ENCODE measurements at places on chromosomes 2 and 18. TPM values are rescaled to one million over a fixed set of nuclear protein-coding genes. Genes with fewer than 3 reads are reported as not detected.

DNA sequence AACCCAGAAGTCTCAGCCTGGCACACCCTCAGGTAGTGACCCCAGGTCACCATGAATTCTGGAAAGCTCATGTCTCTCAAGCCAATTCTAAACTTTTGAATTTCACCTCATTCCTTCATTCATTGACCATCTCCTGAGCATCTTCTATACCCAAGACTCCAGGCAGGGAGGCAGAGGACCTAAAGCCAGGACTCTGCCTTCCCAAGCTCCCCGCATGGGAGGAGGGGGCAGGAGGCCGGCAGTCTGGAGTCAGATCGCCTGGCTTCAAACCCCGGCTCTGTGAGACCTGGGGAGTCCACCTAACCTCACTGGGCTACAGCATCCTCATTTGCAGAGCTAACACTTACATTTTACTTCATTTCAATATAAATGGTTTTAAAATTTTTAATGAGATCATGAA is 59.0 kb downstream of the SMAD7 start:
- peak; percentile 54 for DNase-seq

- DNase-seq = no peak
Measured at GRCh38 chr2:45237850-45238542, 228.7 kb upstream of the SIX2 start.

The MGAT4A gene
- 2.1 TPM for total RNA-seq

DNA sequence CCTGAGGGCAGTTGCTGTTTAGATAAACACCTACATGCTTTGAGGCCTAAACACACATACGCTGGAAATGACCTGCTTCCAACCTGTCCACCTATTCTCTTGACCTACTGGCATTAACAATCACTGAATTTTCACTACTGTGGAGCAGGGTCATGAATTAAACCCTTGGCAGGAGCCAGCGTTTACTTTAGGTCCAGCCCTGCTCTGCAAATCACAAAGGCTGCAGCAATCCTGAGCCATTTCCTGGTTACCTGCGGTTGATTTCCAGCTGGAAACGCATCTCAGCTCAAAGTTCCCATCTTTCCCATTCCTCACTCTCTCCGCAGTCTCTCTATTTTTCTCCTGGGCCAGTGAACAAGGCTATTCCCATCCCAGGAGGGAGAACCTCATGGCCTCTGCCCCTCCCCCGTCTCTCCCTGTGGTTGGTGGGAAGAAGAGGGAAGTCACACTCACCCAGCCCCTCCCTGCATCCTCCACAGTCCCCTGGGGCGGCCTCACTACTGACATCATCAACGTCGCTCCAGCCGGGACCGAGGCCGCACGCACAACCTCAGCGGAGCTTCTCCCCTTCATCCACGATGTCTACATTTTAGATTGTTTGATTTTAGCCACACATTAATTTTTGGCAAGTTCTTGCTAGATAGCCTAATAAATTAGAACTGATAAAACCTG is 84.5 kb upstream of the SNTG2 start:
- no peak for DNase-seq

DNA sequence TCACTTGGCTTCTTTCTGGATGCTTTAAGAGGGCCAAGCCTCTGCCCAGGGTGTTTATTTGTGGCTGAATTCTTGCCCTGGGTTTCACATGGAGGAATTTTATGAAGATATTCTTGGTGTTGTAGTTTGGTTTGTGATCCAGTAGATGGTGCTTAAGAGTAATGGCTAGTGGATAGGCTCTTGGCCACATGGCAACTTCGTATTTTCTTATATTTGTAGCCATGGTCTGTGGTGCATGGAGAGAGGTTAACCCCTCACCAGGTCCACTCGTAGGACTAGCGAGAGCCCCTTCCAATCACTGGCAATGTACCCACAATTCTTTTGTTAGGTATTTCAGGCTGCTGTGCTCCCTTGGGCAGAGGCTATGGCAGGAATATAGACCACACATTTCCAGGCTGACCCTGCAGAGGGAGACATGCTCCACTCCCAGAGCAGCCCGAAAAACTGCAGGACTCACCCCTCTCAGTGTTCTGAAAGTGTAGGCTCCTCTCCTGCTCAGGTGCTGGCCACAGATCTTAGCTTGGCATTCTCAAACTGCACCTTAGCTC is 582.1 kb upstream of the SETBP1 start:
- no peak for DNase-seq

The ARPC2 gene
- total RNA-seq = 424 TPM

DNA sequence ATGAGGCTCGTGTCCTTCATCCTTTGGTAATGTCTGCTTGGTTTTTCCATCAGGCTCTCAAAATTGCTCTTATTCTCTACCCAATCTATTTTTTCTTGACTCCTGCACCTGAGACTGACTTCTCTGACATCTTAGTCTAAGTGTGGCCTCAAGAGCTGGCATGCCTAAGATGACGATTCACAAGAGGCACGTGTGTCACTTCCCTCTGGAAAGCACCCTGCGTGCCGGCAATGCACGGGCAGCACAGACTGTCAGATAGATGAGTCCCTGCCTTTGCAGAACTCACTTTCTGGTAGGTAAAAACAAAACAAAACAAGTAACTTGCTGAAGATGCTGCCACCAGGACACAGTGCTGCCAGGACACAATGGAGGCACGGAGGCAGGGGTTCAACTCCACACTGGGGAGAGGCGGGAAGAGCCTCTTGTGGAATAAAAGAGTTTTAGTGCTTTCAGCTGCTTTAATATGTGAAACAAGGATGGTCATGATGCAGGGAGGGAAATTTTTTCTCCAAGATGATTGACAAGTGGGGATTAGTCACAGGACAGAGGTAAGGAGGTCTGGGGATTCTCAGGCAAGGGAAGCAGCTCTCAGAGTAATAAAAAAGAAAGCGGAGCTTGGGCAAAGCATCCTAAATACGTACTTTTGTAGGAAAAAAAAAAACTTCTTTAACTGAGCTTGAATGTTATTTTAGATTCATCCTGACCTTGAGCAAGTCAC is 27.3 kb downstream of the CYB5A start:
- DNase-seq = no peak

DNA sequence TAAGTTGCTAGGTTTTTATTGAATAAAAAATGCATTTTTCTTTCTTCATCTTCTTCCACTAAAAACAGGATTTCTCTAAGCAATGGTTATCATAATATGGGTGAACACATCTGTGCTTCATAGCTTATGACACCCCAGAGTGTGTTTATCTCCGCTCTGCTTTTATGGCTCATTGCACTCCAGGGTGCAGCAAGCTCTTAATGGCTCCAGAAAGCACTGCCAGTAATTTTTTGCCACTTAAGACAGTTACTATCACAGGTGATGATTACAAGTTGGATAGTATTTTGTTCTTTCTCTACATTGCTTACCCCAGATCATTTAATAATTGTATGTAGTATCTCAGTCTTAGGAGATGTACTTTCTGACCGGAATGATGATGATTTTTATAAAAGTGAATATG is 239.3 kb upstream of the CDH20 start:
- no peak for DNase-seq

Data from chondrocyte (in vitro differentiated cells).